ENCODE measurements at places on chromosomes 7 and 10.

GRCh38 chr10:113003052-113003451 lies 53.0 kb downstream of the TCF7L2 start:
- DNase-seq, result no peak

- no peak for DNase-seq
These were observed 239.1 kb upstream of the AUTS2 start for GRCh38 chr7:69359003-69359700.

- DNase-seq, result no peak
These were observed 167.0 kb upstream of the CDK1 start for GRCh38 chr10:60611291-60611747.

GRCh38 chr10:27744802-27745731 lies 552 bp downstream of the MKX start:
- no peak for DNase-seq

DNA sequence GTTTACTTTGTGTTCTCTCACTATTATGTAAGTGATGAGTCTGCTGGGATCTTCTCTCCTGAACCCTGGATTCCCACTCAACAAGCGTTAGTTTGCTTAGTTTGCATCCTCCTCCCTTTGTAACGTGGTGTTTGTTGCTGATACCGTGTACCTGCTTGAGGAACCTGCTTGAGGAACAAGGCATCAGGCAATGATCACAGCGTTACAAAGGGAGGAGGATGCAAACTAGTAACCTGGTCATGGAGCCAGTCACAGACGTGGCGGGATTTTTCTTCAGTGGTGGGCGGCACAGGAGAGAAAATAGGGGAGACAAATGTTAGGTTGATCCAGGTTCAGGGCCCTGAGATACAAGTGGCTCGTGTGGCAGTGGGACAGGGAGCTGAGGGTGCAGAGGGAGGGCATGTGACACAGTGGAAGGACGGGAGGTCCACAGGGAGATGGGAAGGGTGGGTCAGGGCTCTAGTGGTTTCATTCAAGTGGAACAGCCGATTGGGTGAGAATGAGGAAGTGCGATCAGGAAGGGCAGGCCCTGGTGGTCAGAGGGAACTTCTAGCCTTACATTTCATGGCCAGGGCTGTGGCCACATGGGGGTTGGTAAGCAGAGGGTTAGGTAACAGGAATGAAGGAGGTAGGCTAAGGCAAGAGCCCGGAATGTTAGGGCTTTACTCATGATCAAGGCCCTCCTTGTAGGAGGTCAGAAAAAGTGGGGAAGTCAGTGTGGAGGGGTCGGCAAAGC lies 38.0 kb downstream of the SNX10 start:
- DNase-seq, result no peak

GRCh38 chr10:74086317-74086716 lies 64.3 kb downstream of the AP3M1 start:
- no peak for DNase-seq

DNA sequence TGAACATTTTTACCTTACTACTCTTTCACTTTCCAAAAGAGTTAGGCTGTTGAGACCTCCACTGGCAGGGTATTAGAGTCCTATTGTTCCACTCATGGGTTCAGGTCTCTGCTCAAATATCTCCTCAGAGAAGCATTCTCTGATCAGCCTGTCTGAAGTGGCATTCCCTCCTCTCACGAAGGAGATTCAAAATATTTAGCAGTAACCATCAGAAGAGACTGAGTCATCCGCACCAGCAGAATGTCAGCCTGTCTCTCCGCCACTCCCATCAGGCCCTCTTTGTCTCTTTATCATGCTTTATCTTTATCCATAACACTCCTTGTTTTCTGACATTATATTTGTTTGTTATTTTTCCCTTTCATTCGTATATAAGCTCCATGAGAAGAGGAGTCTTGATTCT lies 79.1 kb downstream of the AASS start:
- DNase-seq, result no peak

DNA sequence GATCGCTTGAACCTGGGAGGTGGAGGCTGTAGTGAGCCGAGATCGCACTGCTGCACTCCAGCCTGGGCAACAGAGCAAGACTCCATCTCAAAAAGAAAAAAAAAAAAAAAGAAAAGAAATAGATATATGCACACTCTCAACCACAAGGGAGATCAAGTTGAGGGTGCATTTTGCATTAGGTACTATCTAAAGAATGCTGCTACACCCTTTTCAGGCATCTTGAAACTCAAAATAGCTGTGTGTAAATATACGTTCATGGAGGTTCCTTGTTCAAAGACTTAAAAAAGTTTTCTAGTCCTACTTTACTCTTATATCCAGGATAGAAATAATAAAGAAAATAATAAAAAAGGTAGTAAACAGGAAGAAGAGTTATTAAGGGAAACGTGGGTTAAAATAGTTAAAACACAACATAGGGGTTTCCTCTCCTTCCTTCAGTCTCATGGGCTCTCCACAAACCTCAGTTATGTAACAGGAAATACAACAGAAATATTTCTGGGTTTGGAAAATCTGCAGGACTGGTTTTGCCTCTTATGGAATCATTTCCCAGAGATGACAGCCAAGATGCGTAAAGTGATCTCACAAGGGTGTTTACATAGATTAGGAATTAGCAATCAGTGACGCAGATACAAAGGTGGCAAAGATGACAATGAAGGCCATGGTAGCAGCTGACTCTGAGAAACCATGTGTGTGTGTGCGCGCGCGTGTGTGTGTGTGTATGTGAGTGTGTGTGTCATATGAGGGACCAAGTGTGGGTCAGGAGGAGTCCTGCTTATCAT lies 15.1 kb downstream of the STEAP4 start:
- DNase-seq, result no peak

DNA sequence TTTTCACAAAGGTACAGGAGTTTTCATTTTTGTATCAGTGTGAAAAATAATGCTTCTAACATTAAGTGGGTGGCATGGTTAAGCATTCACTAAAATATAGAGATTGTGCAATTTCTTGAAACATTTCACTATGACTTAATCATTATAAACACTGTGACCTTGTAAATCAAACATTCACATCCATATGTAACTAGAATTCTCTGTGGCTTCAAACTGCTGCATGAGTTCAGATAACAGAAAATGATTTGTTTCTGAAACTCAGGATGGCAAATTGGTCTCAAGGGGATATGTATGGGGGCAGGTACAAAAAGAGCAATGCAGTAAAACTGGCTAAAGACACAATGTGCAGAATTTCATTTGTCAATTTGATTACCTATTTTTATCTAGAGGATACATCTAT lies 3.8 kb downstream of the FAM133B start:
- DNase-seq, result no peak

DNA sequence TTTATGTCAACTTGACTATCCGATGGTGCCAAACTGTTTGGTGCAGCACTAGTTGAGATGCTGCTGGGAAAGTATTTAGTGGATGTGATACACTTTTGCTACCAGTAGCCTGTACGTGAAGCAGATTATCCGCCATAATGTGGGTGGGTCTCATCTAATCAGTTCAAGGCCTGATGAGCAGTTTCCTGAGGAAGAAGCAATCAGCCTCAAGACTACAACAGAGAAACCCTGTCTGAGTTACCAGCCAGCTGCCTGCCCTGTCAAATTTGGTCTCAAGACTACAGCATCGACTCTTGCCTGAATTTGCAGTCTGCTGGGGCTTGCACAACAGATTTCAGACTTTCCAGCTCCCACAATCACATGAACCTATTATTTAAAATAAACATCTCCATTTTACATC lies 10.9 kb upstream of the RBP3 start:
- no peak for DNase-seq

GRCh38 chr7:117098457-117098856 lies 145.2 kb downstream of the ST7 start:
- DNase-seq, result no peak

GRCh38 chr10:42684517-42684916 lies 46.1 kb upstream of the ZNF33B start:
- no peak for DNase-seq

- DNase-seq, result no peak
These were observed 46.7 kb downstream of the PLPP4 start for GRCh38 chr10:120503689-120504088.

DNA sequence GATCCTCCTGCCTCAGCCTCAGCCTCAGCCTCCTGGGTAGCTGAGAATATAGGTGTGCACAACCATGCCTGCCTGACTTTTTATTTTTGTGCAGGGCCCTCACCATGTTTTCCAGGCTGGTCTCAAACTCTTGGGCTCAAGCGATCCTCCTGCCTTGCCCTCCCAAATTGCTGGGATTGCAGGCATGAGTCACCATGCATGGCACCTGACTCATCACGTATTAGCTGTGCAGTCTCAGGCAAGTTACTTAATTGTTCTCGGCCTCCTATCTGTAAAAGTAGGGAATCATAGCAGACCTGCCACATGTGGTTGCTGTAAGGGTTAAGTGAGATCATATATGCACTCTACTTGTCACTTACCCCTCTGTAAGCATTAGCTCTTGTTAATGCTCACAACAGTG lies 117.2 kb downstream of the ANLN start:
- DNase-seq, result no peak

GRCh38 chr10:129950676-129951075 lies 13.4 kb downstream of the EBF3 start:
- no peak for DNase-seq

- no peak for DNase-seq
These were observed 383.6 kb downstream of the GLRX3 start for GRCh38 chr10:130519791-130520190.

- DNase-seq, result no peak
These were observed 4.8 kb upstream of the POLR1F start for GRCh38 chr7:19713676-19714075.

- no peak for DNase-seq
These were observed 248.3 kb upstream of the IGFBP3 start for GRCh38 chr7:46169384-46169755.

DNA sequence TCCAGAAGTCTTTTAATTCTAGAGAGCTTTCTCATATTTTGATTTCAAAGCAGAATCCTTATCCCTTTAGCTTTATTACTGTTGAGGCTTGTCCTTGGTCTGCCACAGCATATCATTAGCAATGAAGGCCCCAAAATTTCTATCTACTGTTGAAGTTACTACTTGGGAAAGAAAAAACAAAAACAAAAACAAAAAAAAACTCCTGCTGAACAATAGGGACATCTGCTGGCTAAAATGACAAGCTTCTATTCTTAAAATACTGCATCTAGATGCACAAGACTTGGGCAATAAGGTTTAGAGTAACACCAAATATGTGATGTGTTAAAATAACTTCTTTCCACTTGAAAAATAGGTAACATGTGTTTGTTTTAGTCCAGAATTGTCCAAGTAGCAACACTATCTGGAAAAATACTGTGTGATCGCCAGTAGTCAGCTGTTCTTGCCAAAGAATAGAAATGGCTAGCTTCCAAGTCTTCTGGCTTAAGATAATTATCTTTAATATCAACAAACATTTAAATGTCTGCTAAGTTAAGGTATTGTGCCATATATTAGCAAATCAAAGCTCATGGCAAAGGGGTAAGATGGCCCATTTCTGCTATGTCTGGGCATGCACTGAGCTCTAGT lies 3.8 kb upstream of the DMTF1 start:
- DNase-seq, result no peak

DNA sequence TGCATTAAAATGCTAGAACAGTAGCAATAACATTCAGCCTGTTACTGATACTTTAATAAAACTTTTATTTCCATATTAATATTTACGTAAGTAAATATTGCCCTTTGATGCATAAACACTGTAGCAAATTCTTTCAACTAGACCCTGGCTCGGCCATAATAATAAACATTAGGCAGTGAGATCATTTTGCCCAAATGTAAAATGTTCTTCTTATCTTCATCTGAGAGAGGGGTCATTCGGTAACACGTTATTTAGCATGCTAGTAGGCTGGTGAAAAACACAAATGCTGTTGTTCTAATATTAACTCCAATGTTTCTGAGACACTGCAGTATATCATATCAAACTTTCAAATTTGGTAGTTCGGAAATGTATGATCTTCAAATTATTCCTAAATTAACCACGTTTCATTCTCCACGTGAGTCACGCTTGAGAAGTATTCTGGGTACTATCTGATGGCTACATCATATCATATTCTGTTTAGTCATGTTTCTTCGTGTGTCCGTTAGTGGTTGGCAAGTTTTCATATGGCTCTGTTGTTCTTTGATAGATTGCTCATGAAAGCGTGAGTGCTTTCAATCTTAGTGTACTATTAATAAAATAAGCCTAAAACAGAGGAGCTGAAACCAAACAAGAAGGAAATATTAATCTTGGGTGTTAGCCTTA lies 145.8 kb downstream of the NSUN6 start:
- no peak for DNase-seq

GRCh38 chr10:73556855-73557254 lies 34.3 kb downstream of the USP54 start:
- no peak for DNase-seq

- no peak for DNase-seq
These were observed 125.2 kb downstream of the SLIT1 start for GRCh38 chr10:97060441-97061084.

DNA sequence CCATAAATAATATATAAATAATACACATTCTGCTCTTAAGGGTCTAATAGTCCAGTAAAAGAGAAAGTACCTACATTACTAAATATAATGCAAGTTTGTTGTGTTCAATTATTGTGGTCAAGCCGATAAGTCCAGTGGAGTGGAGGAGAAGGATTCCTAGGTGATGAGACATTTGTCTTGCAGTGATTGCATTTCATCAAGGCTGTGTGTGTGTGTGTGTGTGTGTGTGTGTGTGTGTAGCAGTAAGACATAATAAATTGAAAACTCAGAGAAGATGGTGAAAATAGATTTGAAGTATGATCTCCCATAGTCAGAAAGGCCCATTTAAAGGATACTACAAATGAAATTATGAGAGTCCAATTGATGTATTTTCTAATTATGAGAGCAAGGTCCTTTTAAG lies 192.5 kb upstream of the SEMA3C start:
- DNase-seq, result no peak

DNA sequence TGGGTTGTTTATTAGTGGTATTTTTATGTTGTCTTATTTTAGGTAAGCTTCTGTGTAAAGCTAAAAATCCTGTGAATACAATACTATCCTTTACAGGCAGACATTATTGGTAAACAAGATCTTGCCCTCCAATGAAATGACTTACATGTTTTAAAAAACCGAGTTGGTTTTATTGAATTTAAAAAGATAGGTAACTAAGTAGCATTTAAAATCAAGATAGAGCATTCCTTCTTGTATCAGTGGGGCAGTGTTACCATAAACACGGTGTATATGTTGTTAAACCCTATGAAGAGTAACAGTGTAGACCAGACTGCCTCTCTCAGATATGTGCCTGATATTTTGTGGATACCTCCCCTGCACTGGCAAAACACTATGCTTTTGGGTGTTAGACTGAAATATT lies 81.0 kb downstream of the SNX10 start:
- DNase-seq, result no peak

GRCh38 chr7:27615420-27616185 lies 47.1 kb downstream of the HIBADH start:
- no peak for DNase-seq

GRCh38 chr7:77759294-77759889 lies 38.8 kb downstream of the TMEM60 start:
- peak; percentile 41 for DNase-seq

All from activated T-helper 1 cell treated with anti-CD3 and anti-CD28 coated beads, Interleukin-2, amount 50 U/mL, for 16 hours (primary cell).